CD4-positive, alpha-beta T cell treated with Interleukin-12 subunit alpha and Interleukin-12 subunit beta, for 1 hour (primary cell): ENCODE measurements at places on chromosomes 3 and 15.

DNA sequence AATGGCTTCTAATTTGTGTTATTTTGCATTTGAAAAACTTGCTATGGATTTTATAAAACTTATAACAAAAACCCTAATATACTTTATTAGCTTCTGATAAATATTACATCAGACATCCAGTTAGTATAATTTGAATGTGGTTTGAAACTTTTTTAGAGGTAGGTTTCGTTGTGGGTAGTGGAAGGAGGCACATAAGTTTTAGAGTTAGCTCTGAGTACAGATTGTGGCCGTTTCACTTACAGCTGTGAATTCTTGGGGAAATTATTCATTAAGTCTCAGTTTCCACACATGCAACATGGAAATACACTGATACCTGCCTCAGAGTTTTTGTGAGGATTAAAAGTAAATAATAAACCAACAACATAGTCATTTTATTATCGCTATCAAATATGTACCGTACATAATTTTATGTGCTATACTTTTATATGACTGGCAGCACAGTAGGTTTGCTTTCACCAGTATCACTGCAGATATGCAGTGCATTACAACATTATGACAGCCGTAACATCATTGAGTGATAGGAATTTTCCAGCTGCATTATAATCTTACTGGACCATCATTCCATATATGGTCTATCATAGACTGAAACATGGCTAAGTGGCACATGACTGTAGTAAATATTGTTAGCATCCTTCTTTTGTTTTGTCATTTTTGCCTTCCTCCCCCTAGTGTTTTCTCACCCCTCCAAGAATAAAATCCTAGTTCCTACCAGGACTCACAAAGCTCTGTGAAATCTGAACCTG, 175.6 kb downstream of the AKAP13 start:
- no peak for DNase-seq

GRCh38 chr15:93362821-93363220, 273.8 kb upstream of the RGMA start:
- DNase-seq, result no peak

GRCh38 chr3:31354373-31354772, 178.4 kb upstream of the STT3B start:
- no peak for DNase-seq

GRCh38 chr3:25433868-25434267, 5.8 kb downstream of the RARB start:
- no peak for DNase-seq

GRCh38 chr3:10242182-10243065, 5.8 kb upstream of the TATDN2 start:
- peak; percentile 77 for DNase-seq

DNA sequence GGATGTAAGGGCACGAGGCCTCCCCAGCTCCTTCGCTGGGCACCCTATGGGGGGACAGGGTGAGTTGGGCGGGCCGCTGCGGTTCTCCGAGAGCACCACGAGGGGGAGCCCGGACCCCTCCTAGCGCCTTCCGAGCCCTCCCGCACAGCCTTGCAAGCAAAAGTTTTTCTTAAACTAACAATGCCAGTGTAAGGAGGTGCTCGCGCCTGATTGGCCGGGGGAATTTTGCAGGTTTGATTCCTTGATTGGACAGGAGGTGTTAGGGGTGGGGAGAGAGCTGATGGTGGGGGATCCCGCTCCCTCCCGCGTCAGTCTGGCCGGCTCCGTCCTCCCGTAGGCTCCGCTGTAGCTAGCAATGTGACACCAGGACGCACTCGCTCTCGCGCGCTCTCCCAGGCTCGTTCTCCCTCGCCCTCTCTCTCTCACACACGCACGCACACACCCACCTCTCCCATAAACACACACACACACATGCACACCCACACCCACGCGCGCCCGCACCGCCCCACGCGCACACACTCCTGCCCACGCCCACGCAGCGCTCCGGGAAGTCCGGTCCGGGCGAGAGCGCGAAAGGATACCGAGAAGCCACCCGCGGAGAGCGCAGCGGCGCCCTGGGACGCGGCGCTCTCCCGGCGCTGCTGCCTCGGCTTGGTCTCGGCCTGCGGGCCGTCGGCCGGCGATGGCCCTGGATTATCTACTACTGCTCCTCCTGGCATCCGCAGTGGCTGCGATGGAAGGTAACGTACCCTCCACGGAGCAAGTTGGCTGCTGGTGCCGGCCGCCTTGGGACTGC, at the start of gene EPHB1:
TSS of gene EPHB1 (plus strand) at position 311 of the 796 bp plus-strand sequence.
- DNase-seq, result peak; percentile 51

DNA sequence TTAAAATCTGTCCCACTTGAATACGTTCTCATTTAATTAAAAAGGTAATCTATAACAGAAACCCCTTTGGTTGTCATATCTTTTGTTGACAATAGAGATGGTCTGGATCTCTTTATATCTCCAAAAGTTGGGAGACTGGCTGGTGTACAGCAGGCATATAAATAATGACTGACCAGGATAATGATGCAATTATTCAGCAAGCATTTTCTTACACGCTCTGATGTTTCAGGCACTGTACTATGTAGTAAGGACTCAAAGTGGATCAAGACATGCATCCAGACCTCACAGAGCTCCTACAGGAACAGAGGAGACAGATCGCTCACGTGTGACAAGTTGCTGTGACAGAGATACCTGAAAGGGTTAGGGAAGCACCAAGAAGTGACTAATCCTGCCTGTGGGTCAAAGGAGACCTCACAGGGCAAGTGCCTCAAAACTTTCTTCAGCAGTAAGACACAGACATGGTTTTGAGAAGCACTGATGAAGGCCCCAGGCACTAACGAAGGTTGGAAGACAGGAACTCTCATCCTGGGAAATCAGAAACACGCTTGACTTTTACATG, 25.7 kb downstream of the VPS39 start:
- DNase-seq, result no peak

DNA sequence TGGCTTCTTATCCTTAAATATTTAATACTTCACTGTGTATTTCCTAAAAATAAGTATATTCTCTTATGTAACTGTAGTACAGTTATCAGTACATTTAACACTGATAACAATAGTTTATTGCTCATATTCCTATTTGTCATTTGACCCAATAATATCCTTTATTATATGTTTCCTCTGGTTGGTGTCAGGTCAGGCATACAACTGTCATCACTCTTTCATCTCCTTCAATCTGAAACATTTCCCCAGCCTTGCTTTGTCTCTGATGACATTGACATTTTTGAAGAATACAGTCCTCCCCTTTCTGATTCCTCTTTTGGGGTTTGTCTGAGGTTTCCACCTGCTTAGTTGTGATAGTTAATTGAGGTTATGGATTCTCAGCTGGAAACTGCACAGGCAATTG, 27.8 kb downstream of the PLEKHO2 start:
- no peak for DNase-seq

GRCh38 chr15:82663186-82663600, 16.0 kb upstream of the CPEB1 start:
- peak; percentile 16 for DNase-seq
